ENCODE measurements at places on chromosomes 2 and 18. TPM values are rescaled to one million over a fixed set of nuclear protein-coding genes. Genes with fewer than 3 reads are reported as not detected.

- DNase-seq = no peak
Measured at GRCh38 chr2:212117926-212118325, 420.7 kb downstream of the ERBB4 start.

DNA sequence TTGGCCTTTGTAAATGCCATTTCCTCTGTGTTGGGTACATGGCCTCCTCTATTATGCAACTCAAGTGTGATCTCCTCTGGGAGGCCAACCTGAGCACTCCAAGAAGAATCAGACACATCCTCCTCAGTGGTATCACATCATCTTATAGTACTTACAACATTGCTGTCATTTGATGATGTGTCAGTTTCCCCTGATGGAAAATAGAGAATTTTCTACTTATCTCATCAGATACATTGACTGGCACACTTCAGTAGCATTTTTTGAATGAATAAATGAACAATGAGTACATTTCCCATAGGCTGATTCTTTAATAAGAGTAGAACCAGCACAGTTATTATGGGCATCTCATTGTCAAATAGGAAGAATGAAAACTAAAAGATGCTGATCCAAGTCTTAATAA is 86.6 kb upstream of the NXPH2 start:
- DNase-seq = no peak

DNA sequence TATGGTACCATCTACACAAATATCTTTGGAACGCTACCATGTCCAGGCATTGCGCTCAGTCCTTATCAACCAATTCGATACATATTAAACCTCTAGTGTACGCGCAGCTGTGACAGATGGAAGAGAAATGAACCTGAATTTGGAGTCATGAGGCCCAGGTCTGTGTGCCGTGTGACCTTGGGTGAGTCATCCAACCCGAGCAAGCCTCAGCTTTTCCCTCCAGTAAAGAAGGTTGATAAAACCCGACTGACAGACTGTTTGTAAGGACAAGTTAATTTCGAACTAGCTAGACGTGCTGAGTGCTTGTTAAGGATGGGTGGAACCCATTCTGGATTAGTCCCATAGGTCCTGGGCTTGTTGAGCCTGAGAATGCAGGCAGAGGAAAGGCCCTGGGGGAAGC is 28.2 kb downstream of the GREB1 start:
- DNase-seq = no peak

The ANKRD53 gene
- total RNA-seq = not detected

DNA sequence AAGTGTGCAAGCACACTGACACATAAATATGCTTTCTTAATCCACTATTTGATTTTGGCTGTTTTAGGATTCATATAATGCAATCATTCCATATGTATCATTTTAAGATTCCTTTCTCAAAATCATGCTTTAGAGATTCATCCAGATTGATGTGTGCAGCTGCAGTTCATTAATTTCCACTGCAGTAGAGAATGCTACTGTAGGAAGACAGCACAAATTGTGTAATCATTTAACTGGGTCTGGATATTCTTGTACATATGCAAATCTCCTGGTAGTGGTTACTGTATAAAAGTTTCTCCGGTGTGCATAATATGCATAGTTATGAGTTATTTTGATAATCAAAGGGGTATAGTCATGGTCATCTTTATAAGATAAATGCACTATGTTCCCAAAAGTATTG is 502.5 kb upstream of the ACVR2A start:
- no peak for DNase-seq

The INO80D gene
- 4.5 TPM for total RNA-seq

DNA sequence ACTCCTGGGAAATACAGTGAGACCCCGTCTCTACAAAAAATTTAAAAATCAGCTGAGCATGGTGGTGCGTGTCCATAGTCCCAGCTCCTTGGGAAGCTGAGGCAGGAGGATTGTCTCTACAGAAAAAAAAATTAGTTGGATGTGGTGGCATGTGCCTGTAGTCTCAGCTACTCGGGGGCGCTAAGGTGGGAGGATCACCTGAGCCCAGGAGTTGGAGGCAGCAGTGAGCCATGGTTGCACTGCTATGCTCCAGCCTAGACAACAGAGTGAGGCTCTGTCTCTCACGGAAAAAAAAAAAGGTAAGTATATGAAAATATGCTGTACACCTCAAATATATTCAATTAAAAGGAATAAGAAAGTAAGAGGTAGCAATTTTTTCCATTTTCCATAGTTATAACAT is 92.5 kb upstream of the TGIF1 start:
- DNase-seq = no peak

- no peak for DNase-seq
Measured at GRCh38 chr2:127594116-127594591, 51.8 kb upstream of the GPR17 start.

The SERPINB7 gene
- not detected for total RNA-seq

GRCh38 chr2:16394072-16394985 is 271.3 kb downstream of the CYRIA start:
- DNase-seq = no peak

DNA sequence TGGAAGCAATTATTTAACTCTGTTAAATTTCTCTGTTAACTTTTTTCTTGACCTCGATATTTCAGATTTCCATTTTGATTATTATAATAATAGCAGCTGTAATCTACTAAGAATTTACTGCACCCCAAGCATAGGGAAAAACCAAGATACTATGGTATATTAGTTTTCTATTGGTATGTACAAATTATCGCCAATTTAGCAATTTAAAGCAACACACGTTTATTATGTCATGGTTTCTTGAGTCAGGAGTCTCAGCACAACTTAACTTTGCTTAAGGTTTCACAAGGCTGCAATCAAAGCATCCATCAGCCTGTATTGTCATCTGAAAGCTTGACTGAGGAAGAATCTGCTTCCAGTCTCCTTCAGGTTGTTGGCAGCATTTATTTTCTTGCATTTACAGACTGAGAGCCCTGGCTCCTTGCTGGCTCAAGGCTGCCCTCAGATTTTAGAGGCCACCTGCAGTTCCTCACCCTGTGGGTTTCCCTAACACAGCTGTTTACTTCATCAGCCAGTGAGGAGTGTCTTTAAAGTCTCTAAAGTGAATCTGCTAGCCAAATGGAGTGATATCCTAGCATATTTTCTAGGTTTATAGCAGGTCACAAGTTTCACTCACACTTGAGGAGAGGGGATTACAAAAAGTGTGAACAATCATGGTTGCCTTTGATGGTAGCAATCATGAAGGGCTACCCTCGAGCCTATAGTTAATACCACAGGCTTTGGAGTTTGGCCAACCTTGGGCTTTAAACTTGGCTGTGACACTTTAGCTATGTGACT is 4.4 kb upstream of the VPS54 start:
- DNase-seq = peak; percentile 11

The SNORC gene
- total RNA-seq = 0.25 TPM

The ANAPC1 gene
- 44.8 TPM for total RNA-seq

GRCh38 chr2:30675758-30676157 is 131.5 kb downstream of the CAPN13 start:
- no peak for DNase-seq

The C2orf66 gene
- not detected for total RNA-seq

- no peak for DNase-seq
Measured at GRCh38 chr2:163934131-163934530, 198.3 kb upstream of the FIGN start.

The CCDC68 gene
- not detected for total RNA-seq

DNA sequence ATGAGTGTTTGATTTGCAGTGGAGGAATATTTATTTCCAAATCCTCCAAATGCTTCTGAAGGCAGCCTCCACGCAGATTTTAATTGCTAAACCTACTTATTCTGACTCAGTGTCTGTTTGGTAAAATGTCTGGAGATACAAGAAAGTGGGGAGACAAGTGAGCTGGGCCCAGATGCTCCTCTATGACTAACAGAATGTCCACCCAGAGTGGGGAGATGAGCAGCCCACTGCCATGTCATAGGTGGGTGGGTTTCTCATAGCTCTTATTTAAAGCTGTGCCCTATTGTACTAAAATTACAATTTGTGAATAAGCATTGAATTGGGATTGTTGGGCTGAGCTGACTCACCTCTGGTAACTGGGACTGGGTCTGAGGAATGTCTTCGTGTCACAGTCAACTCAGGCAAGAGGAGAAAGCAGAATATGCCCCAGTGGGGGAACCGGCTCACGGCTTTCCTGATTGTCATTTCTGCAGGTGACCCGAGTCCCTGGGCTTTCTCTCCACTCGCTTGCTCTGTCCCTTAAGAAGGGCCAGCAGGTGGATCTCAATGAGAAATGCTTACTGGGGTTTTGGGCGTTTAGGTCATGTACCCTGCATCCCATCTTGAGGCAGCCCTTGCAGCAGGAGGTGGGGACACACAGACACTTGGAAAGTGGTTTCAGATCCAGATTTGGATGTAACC is 116.3 kb upstream of the SPRED2 start:
- no peak for DNase-seq

DNA sequence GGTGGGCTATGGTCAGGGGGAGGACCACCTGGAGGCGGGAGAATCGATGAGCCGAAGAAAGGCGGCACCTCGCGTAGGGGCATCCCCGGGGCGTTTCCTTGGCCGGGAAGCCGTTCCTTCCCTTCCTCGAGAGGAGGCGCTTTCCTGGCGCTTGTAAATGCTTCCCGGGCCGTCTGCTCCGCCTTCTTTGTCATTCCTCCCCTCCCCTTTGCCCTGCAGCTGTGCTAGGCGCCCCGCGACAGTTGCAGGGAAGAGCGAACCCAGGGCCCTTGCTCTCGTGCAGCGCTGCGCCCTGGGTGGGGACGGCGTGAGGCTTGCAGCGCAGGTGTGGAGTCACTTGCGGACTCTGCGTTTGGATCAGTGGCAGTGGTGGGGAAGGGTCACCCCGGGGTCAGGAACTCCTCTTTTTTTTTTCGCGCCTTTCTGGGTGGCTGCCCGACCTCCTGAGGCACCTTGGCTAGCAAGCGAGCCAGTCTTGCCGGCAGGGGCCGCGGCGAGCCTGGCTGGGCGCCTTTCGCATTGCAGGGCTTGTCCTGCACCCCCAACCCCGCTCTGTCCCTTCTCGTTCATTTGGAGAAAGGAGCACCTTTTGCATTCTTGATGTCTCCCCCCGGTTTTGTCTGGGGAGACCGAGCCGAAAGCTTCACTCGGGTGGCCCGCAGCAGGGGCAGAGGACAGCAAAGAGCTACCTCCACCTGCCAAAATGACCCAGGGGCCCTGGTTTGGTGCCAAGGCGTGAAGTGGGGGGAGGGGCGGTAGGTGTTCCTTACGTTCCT is 858 bp downstream of the KCNS3 start:
- peak; percentile 53 for DNase-seq

The SPRED2 gene
- total RNA-seq = 8.6 TPM

DNA sequence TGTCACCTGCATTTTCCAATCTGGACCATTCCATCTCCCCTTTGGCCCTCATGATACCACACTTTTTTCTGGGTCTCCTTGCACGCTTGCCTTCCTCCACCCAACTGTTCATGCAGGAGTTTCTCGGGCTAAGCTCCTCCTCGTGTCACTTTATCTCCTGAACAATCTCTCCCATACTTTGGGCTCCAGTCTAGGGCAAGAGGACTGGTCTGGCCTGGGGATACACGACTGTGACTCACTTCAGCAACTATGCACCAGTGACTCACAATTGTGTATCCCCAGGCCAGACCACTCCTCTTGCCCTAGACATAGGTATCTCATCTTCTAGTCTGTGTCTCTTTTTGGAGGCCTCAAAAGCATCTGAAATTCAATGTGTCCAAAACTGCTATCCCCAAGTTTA is 149.4 kb upstream of the PTPRM start:
- DNase-seq = peak; percentile 52

GRCh38 chr2:27973592-27973991 is 83.1 kb downstream of the BABAM2 start:
- no peak for DNase-seq

DNA sequence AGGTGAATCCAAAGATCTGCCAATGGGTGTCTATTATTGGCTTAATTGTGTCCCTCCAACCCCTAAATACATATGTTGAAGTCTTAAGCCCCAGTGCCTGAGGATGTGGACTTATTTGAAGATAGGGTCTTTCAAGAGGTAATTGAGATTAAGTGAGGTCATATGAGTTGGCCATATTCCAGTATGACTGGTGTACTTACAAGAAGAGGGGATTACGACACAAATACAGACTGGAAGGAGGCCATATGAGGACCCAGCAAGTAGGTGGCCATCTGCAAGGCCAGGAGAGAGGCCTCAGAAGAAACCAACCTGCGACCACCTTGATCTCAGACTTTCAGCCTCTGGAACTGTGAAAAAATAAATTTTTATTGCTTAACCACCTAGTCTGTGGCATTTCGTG is 121.1 kb upstream of the FN1 start:
- peak; percentile 17 for DNase-seq

- peak; percentile 66 for DNase-seq
Measured at GRCh38 chr2:199455545-199456382, 2.0 kb downstream of the SATB2 start.

DNA sequence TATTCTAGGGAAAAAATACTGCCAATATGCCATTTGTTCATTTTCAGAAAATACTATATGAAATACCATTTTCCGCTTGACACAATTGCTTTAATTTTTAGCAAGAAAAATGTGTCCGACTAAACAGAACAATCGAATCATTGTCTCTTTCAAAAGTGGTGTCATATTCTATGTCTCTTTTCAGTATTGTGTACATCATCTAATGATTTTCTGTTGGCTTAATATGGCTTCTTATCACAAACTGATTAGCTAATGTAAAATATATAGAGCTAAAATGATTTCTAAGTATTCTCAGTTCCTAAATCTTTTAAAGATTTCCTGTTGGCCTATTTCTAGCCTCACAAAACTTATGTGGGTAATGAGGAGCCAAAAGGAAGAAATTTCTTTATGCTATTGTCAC is 436.6 kb downstream of the LRRTM4 start:
- DNase-seq = no peak

The CNNM3 gene
- 3.5 TPM for total RNA-seq

DNA sequence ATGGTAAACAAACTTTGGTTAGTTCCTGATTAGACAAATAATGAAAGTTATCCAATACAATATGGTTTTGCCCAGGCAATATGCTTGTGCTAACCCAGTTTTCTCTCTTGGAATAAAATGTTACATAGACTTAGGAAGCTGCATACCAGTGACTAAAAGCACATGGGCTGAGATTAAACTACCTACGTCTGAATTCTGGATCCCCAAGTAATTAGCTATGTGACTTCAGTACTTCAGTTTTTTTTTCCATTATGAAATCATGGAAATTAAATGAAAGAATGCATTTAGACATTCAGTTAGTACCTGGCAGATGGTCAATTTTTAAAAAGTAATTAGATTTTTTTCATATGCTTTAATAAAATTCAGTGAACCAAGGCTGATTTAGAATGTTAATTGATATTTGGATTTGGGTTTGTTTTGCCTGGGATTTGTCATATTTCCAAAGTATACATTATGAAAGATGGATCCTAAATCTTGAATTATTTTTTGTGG is 213.9 kb downstream of the PTH2R start:
- no peak for DNase-seq

DNA sequence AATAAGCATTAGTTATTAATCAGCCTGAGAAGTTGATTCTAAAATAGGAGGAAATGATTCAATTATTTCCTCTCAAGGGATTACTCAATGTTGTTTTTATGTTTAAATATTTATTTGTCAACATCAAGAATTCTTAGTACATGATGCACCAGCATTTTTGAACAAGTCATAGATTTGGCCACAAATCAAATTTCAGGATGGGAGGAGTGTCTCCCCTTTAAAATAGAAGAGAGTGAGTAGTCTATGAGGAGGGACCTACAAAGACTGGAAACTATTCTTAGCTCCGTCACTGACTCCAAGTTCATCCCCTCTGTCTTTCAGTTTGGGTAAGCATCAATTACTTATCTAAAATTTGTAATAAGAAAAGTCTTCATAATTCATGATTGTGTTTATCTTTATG is 18.6 kb upstream of the IL18R1 start:
- no peak for DNase-seq

The COL6A3 gene
- 202 TPM for total RNA-seq

- DNase-seq = no peak
Measured at GRCh38 chr2:178811045-178811444, 3.8 kb upstream of the TTN start.
